Activated CD4-positive, alpha-beta memory T cell treated with anti-CD3 and anti-CD28 coated beads for 36 hours (primary cell): ENCODE measurements at places on chromosomes 16 and 17.
A peak's percentile ranks its signal among the peaks of the same experiment; 100 is the strongest.

DNA sequence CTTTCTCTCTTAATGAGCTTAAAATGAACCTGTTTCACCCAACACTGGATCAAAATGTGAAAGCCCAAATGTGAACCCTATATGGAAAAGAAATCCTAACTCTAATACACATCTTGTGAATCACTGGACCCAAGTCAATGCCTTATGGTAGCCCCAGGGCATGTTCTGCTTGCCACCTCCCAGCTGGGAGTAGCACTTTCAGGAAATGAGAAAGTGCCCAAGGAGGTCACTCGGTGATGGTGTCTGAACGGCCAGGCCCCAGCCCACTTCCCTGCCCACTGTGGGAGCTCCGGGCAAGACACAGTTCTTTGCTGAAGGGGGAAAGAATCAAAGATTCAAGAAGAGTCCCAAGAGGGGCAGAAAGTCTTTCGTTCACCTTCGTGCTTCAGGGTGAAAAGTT lies 46.1 kb downstream of the GTF3C1 start:
- no peak for DNase-seq
- H3K27me3 ChIP-seq, result no peaks in the 10 kb centered on the region
- H3K36me3 ChIP-seq, result peaks cover 35% of the 10 kb centered on the region

GRCh38 chr17:3989041-3989886 lies 25.0 kb upstream of the ATP2A3 start:
- peaks cover 4% of the 10 kb centered on the region for H3K27me3 ChIP-seq
- H3K36me3 ChIP-seq, result peaks cover 1% of the 10 kb centered on the region
- DNase-seq, result no peak
- no peak overlapping the region for H3K27ac ChIP-seq
- H3K4me1 ChIP-seq, result no peaks in the 10 kb centered on the region

DNA sequence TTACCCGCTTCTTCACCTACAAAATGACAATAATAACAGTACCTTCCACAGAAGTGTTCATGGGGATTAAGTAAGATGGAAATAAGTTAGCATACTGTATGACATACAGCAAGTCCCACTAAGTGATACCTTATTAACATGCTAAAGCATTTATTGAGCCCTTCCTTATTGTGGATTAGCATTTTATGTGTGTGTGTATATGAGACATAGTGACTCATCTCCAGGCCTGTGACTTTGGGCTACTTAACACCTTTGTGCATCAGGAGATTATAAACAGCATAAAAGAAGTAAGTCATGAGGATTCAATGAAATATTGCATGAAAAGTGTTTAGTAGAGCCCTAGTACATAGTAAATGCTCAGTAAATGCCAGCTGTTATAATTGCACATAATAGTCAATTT lies 52.9 kb downstream of the CA10 start:
- H3K4me1 ChIP-seq, result no peaks in the 10 kb centered on the region
- H3K4me3 ChIP-seq, result no peak overlapping the region
- no peaks in the 10 kb centered on the region for H3K36me3 ChIP-seq

DNA sequence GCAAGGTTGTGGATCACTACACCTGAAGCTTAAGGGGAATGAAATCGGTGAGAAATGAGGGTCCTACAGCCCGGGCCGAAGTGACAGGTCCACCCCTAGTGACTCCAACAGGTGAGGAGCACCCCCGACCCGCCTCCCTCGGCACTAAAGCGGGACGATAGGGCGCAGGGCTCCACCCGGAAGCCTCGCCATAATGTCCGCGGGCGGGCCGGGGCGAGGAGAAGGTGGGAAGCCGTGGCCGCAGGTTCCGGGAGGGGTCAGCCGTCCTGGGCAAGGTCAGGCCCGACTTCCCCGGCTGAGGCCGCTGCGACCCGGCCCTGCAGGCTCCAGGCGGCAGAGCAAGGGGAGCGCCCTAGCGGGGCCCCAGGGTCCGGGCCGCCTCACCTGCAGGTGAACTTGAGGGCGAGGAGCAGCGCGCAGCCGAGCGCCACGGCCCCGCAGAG lies 543 bp downstream of the TXNDC11 start:
- H3K27ac ChIP-seq, result peak overlapping the region; percentile 89
- H3K27me3 ChIP-seq, result no peaks in the 10 kb centered on the region
- peak; percentile 65 for DNase-seq
- H3K36me3 ChIP-seq, result peaks cover 19% of the 10 kb centered on the region

DNA sequence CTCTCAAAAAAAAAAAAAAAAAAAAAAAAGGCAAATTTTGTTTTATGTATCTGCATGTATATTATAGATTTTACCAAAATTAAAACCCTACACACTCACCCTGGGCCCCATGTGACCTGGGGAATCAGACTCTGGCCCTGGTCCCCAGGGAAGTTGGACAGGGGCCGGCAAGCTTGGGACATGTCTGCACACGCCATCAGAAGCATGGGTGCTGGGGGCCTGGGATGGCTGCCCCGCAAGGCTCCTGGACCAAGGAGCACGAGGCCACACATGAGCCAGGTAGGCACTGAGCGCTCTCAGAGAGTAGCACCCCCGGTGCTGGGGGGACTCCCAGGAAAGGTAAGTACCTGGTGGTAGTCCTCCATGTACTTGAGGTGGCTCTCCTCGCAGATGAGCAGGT lies 39.6 kb downstream of the PPL start:
- H3K27ac ChIP-seq, result no peak overlapping the region
- no peak for DNase-seq
- H3K36me3 ChIP-seq, result no peaks in the 10 kb centered on the region
- H3K27me3 ChIP-seq, result peaks cover 2% of the 10 kb centered on the region

DNA sequence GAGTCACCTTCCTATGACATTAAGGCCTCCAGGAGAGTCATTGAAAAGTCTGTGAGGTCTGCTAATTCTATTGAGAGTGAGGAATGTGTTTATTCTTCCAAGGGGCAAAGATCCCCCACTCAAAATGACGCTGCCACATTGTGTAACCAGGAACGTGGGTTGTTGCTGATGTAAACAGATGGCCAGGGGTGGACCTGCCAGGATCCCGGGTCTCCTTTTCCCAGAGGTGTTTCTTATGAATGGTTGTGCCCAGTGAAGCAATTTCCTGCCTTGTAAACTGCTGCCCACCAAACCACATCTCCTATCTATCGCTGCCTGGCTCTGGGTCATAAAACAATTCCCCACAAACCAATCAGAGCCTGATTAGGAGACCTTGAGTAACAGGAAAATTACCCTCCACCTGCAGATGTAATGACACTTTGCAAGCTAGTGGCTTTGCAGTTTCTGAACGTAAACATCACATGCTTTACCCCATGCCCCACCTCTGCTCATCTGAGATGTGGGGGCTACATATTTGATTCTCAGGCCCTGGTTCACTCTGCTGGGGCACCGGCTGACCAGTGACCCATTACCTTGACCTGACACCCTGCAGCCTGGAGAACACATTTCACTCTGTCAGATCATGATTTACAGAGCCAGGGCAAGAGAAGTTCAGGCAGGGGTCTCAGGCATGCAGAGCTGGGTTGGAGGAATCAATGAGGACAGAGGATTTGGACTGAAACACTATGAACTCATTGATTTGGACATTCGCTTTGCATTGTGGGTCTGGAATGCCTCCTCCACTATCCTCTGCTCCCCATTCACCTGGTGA lies 33.1 kb upstream of the DDX52 start:
- H3K36me3 ChIP-seq, result no peaks in the 10 kb centered on the region
- DNase-seq, result no peak
- no peak overlapping the region for H3K4me3 ChIP-seq
- H3K4me1 ChIP-seq, result no peaks in the 10 kb centered on the region
- H3K27ac ChIP-seq, result no peak overlapping the region
- peaks cover 17% of the 10 kb centered on the region for H3K27me3 ChIP-seq

DNA sequence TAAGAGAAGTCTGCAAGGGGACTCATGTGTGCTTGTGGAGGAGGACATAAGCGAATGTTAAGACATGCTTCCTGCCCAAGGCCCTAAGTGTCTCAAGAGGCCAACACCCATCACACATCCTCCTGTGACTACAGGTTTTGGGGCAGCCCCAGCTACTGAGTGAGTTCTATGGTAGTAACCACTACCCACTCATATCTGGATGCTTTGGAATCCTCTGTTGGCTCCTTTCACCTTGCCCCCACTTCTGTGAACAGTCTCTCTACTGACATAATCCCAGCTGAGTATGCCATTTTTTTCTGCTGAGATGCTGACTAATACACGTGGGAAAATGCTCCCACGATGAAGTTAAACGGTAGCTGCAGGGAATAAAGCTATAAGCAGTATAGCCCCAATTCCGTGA lies 153.5 kb downstream of the VPS53 start:
- peak overlapping the region; percentile 71 for H3K27ac ChIP-seq
- peak; percentile 72 for DNase-seq
- H3K36me3 ChIP-seq, result peaks cover 30% of the 10 kb centered on the region
- peaks cover 22% of the 10 kb centered on the region for H3K4me1 ChIP-seq
- H3K27me3 ChIP-seq, result no peaks in the 10 kb centered on the region
- no peak overlapping the region for H3K4me3 ChIP-seq

- peaks cover 11% of the 10 kb centered on the region for H3K36me3 ChIP-seq
- H3K27ac ChIP-seq, result peak overlapping the region; percentile 100
- no peak for DNase-seq
- H3K4me1 ChIP-seq, result peaks cover 82% of the 10 kb centered on the region
- peak overlapping the region; percentile 93 for H3K4me3 ChIP-seq
- no peaks in the 10 kb centered on the region for H3K27me3 ChIP-seq
Measured at GRCh38 chr17:82301300-82301915, 16.0 kb downstream of the CD7 start.

DNA sequence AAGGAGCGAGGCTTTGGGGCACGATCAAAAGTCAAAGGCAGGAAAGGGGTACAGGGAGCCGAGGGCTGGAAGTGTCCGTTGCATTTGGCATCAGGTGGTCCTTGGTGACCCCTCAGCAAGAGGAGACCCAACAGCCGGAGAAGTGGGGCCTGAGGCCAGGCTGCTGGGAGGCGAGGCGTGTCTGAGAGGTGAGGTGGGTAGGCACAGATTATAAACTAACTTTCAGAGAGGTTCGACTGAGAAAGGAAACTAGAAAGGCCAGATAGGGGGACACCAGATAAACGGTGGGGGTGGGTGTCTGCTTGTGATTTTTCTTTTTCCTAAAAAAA lies 3.6 kb downstream of the PECAM1 start:
- no peaks in the 10 kb centered on the region for H3K36me3 ChIP-seq
- peaks cover 16% of the 10 kb centered on the region for H3K4me1 ChIP-seq
- no peak overlapping the region for H3K27ac ChIP-seq
- DNase-seq, result no peak
- H3K4me3 ChIP-seq, result no peak overlapping the region

- H3K4me3 ChIP-seq, result no peak overlapping the region
- H3K36me3 ChIP-seq, result no peaks in the 10 kb centered on the region
- no peaks in the 10 kb centered on the region for H3K27me3 ChIP-seq
- H3K27ac ChIP-seq, result no peak overlapping the region
Measured at GRCh38 chr16:15464401-15465186, 30.2 kb downstream of the BMERB1 start.

GRCh38 chr17:29124135-29124924 lies 55.9 kb downstream of the MYO18A start:
- H3K36me3 ChIP-seq, result peaks cover under 1% of the 10 kb centered on the region
- peak; percentile 60 for DNase-seq
- no peaks in the 10 kb centered on the region for H3K27me3 ChIP-seq
- no peak overlapping the region for H3K4me3 ChIP-seq

GRCh38 chr17:74637926-74638325 lies 14.4 kb upstream of the CD300E start:
- H3K27ac ChIP-seq, result no peak overlapping the region
- peaks cover 27% of the 10 kb centered on the region for H3K27me3 ChIP-seq
- DNase-seq, result no peak
- H3K4me3 ChIP-seq, result no peak overlapping the region
- peaks cover 10% of the 10 kb centered on the region for H3K4me1 ChIP-seq

GRCh38 chr17:61444075-61444474 lies 8.1 kb upstream of the TBX4 start:
- H3K4me1 ChIP-seq, result peaks cover 6% of the 10 kb centered on the region
- no peak overlapping the region for H3K4me3 ChIP-seq
- DNase-seq, result no peak
- H3K27ac ChIP-seq, result no peak overlapping the region
- peaks cover 43% of the 10 kb centered on the region for H3K27me3 ChIP-seq
- peaks cover 4% of the 10 kb centered on the region for H3K36me3 ChIP-seq

- no peaks in the 10 kb centered on the region for H3K4me1 ChIP-seq
- no peak for DNase-seq
- no peaks in the 10 kb centered on the region for H3K36me3 ChIP-seq
- no peaks in the 10 kb centered on the region for H3K27me3 ChIP-seq
- no peak overlapping the region for H3K27ac ChIP-seq
Measured at GRCh38 chr16:49189286-49189685, 92.4 kb downstream of the CBLN1 start.

GRCh38 chr16:51523400-51523799 lies 372.3 kb upstream of the SALL1 start:
- no peak overlapping the region for H3K27ac ChIP-seq
- DNase-seq, result no peak
- no peaks in the 10 kb centered on the region for H3K36me3 ChIP-seq
- H3K27me3 ChIP-seq, result no peaks in the 10 kb centered on the region
- no peak overlapping the region for H3K4me3 ChIP-seq
- no peaks in the 10 kb centered on the region for H3K4me1 ChIP-seq
